Amniotic epithelial cell (primary cell): ENCODE measurements at places on chromosomes 7 and 10.

GRCh38 chr7:13148548-13148947 lies 461.1 kb downstream of the ARL4A start:
- no peak for DNase-seq

DNA sequence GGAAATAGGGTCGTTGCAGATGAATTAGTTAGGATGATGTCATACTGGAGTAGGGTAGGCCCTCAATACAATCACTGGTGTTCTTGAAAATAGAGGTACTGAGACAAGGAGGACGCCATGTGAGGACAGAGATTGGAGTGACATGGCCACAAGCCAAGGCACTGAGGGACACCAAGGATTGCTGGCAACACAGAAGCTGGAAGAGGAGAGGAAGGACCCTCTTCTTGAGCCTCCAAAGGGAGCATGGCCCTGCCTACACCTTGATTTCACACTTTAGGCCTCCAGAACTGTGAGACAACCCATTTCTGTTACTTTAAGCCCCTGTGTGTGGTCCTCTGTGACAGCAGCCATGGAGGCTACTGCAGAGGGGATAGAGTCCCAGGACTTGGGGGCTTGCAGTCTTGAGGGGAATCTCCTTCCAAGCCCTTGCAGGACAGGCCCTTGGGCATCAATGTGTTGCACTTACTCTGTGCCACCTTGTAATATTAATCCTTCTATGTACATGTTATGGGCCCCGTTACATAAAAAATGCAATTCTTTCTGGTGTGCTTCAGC lies 3.7 kb upstream of the AOC1 start:
- DNase-seq, result no peak

DNA sequence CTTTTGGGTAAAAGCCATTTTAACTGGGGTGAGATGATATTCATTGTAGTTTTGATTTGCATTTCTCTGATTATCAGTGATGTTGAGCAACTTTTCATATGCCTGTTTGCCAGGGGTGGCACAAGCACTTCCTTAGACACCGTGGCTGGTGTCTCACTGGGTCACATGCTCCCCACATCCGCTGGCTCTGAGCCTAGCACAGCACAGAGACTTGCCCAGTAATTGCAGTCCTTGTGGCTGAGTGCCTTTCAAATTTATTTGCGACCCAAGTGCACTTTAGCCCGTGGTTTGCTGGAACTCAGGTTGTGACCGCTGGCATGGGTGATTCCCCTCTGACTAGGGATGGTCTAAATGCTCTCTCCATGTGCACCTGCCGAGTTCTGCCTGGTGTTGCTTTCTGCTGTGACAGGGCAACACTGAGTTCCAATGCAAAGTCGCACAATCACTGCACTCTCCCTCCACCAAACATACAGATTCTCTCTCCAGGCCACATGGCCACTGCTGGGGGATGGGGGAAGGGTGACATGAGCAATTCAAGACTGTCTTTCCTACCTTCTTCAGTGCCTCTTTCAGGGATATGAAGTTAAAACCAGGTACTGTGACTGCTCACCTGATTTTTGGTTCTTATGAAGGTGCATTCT lies 66.5 kb downstream of the ZNF277 start:
- DNase-seq, result no peak

DNA sequence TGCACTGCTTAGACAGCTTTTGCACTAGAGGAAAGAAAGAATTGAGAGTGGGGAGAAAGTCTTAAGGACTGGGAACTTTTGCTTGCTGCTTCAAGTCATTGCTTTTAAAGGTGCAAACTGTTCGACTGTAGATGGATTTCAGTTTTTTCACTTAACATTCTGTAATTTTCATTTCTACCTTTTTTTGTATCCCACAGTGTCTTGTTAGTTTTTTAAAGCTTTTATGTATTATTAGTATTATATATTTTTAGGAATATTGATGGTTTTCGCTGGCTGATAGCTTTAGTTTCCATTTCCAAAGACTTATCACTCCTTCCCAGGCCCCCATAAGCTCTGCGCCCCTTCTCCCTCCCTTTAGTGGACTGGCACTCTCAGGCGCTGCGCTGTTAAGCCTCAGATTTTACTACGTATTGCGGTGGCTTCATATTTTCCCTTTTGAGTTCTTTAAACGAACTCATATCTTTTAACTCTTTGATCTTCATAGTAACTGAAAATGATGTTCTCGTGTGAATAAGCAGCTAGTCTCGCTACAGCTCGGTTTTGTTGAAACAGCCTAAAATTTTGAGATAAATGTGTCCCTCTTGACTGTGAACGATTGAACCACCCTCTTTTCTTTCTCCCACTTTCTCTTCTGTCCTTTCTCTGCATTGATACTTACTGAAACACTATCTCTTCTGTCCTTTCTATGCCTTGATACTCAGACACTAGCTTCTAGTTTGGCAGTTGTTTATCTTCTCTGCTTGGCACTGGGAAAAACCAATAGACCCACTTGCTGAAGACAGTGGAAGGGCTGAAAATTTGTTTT lies 2.5 kb upstream of the ETV1 start:
- DNase-seq, result no peak

GRCh38 chr7:83794829-83795228 lies 145.9 kb upstream of the SEMA3E start:
- DNase-seq, result no peak

GRCh38 chr10:21194510-21194993 lies 297.4 kb upstream of the NEBL start:
- peak; percentile 28 for DNase-seq

DNA sequence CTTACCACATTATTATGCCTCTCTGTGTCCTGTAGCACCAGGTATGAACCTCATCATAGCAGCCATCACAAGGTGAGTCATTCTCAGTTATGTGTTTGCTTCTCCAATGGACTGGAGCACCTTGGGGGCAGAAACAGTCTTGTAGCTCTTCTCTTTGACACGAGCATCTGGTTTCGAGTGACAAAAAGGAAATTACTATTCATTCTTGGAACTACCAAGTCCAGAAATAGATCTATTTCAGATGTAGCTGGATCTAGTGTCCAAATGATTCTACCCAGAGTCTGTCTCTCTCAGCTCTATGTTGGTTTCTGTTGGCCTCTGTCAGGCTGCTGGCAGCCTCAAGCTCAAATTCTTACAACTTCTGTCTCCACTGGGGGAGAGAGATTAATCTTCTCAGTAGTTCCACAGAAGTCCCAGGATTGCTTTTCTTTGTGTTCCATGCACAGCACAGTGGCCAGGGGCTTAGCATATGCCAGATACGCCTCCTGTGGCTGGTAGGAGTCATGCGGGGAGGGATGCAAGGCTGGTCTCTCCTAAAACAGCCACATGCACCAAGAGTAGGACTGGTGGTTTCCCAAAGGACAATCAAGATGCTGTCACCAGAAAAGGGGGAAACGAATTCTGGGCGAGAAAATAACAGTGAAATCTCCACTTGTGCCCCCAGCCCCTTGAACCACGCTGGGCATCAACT lies 37.2 kb upstream of the PAPSS2 start:
- no peak for DNase-seq

DNA sequence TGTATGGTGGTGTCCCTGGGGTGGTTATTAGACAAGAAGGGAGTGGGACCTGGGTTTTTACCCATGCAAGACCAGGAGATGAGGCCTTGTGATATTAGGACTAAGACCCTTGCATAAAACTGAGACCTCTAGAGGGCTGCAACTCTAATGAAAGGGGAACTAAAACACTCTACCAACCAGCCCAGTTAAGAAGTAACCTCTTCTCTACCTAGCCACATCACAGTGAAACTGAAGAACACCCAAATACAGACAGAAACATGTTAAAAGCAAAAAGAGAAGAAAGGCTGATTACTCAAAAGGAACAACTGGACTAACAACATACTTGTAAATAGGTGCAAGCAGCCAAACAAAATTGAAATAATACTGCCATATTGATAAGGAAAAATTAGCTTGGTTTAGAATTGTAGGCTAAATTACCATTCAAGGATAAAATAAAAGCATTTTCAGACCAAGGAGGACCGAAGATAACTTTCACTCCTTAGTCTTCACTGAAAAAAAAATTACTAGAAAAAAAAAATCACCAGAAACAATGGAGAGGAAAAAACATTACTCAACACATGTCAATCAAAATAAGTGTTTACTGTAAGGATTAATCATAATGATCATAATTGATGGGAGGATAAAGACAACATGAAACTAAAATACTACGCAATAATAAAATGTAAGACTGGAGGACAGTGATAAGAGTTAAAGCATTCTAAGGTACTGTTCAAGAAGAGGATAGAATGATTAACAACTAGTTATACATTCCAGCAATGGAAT lies 27.6 kb downstream of the ERLIN1 start:
- no peak for DNase-seq

DNA sequence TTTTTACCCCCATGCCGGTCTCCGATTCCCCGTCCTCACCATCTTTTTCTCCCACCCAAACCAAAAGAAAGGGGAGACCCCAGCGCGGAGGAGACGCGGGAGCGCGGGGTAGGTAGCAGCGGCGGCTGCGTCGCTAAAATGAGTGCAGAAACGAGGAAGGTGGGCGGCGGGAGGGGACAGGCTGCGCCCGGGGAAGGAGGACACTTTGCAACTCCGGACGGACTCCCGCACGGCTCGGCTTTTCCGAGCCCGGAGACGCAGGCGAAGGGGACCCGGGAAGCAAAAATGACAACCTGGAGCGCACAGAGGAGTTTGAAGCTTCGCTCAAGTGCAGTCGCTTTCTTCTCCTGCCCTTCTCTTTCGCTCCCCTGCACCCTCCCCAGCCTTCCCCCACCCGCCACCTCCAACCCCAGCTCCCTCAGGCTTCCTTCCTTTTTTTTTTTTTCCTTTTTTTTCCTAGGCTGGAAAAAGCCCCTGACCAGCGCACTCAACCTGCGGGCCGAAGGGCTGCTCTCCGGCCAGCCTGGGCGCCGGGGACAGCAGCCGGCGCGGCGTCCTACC lies 453 bp downstream of the SFMBT2 start:
- DNase-seq, result no peak
